ENCODE measurements at places on chromosomes 3 and 15. TPM values are rescaled to one million over a fixed set of nuclear protein-coding genes. Genes with fewer than 3 reads are reported as not detected.

DNA sequence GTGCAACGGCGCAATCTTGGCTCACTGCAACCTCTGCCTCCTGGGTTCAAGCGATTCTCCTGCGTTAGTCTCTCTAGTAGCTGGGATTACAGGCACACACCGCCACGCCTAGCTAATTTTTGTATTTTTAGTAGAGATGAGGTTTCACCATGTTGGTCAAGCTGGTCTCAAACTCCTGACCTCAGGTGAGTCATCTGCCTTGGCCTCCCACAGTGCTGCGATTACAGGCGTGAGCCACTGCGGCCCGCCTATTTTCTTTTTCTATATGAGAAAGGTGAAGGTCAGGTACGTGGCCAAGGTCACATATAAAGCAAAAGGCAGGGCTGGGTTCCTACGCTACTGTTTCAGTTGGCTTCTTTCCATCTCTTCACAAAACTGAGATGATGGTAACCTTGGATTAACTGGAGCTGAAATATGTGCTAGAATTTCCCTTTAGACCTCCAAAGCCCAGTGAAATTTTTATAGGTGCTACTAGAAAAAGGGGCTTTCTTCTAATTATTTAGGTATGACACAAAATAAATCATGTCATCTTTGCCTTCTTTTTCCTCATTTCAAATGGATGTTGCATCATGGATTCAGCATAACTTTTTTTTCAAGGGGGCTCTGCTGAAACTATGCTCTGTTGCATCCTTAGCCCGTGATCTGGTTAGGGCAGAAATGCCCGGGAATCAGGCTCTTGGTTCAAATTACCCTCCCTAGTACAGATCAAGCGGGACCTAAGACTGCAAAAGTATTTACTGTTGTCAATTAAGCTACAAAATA, 68.5 kb downstream of the MYO1E start:
- DNase-seq: no peak

- no peak for DNase-seq
These were observed 240.2 kb downstream of the SCAPER start for GRCh38 chr15:76664895-76665294.

- no peak for DNase-seq
These were observed 68.7 kb downstream of the GAP43 start for GRCh38 chr3:115691964-115692363.

Gene ACTRT3
- total RNA-seq: 4.0 TPM

Gene CHRM5
- total RNA-seq: not detected
